NCI-H2227 treated with DMSO at 0.1 percent for 48 hours (cell line): ENCODE measurements at places on chromosomes 2 and 18.

DNA sequence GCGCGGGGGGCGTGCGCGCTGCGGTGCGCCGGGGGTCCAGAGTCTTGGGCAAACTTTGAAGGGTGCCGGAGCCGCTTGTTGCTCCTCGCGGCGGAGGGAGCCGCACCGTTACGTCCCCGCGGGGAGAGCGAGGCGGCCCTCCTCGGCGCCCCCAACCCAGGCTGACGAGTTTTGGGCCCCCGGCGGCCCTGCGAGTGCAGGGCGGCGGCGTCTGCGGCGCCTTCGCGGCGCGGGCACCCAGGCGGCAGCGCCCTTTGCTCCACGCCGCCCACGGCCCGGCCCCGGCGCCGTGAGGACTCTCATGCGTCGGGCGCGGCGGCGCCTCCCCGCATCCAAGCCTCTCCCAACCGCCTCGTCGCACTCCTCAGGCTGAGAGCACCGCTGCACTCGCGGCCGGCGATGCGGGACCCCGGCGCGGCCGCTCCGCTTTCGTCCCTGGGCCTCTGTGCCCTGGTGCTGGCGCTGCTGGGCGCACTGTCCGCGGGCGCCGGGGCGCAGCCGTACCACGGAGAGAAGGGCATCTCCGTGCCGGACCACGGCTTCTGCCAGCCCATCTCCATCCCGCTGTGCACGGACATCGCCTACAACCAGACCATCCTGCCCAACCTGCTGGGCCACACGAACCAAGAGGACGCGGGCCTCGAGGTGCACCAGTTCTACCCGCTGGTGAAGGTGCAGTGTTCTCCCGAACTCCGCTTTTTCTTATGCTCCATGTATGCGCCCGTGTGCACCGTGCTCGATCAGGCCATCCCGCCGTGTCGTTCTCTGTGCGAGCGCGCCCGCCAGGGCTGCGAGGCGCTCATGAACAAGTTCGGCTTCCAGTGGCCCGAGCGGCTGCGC is 814 bp downstream of the FZD7 start:
- DNase-seq, result peak; percentile 38

DNA sequence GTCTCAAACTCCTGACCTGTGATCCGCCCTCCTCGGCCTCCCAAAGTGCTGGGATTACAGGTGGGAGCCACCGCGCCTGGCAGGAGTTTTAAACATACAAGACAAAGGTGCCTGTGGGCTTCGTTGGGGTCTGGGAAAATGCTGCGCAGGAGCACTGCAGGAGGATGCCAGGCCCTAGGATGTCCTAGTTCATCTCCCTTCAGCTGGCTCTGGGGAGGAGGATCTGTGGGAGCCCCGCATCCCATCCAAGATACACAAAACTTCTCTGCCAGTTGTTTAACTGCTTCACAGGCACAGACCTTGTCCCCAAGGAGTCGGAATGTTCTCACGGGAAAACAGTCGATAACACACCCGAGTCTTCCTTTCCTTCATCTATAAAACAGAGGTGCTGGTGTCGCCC is 89.1 kb downstream of the POLR1A start:
- no peak for DNase-seq

DNA sequence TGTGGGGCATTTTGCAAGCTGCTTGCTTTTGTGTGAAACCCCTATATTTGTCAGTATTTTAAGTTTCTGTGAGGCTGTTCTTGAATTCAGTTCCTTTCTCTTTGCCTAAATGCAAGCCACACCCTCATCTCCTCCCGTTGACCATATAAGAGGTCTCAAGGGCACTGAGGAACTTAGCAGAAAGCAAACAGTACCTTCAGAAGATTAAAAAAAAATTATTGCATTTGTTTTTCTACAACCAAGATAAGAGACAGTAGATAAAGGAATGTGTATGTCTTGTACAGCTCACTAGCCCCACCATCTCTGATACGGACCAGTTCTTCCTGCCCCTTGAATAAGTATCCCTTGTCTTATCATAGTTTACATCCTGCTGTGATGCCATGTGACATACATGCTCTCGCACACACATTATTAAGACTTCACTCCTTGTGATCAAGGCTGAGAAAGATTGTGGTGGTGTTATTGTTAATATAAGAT is 64.2 kb downstream of the NPAS2 start:
- no peak for DNase-seq

- DNase-seq, result no peak
Observed at GRCh38 chr2:230564805-230565779, 147.6 kb upstream of the CAB39 start.

GRCh38 chr2:119537792-119538191 is 6.5 kb upstream of the CFAP221 start:
- DNase-seq, result no peak

- DNase-seq, result no peak
Observed at GRCh38 chr2:95292623-95293260, 4.4 kb upstream of the KCNIP3 start.

DNA sequence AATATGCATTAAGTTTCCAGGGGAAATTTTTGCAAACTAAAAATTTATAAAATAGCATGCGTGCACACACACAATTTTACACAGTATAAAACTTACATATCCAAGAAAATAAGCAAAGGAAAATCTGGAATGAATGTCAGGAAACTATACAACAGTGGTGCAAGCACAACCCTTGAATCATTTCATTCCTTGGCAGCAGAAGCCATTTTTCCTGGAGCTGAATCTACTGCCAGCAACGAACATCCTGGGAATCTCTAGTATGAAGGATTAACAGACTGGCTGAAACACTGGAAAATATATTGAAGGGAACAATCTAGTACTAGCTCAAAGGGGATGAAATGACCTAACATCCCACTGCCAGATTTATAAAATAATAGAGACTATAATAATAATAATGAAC is 235.3 kb downstream of the DYM start:
- DNase-seq, result no peak

DNA sequence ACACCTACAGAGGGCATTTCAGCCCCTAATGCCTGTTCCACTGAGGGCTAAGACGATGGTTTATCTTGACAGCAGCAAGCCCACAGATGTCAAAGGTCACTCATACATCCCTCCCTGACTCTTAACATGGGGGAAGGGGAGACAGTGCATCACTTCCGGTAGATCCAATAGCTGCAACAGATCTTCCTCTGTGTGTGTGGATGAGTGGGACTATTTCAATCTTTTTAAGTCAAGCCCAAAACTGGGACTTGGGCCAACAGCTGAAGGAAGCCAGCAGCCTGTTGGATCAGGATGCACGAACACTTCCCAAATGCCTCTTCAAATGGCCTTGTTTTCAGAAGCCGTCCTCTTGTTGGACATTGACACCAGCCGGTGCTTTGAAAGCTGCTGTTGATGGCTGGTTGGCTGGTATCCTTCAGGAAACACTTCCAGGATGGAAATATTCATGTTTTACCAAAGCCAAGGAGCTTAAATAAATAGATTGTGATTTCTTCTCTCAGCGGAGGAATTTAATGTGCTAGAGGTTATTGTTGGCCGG is 59.2 kb downstream of the IL1R2 start:
- DNase-seq, result no peak

- no peak for DNase-seq
Observed at GRCh38 chr2:236525411-236525997, 44.1 kb upstream of the ACKR3 start.

DNA sequence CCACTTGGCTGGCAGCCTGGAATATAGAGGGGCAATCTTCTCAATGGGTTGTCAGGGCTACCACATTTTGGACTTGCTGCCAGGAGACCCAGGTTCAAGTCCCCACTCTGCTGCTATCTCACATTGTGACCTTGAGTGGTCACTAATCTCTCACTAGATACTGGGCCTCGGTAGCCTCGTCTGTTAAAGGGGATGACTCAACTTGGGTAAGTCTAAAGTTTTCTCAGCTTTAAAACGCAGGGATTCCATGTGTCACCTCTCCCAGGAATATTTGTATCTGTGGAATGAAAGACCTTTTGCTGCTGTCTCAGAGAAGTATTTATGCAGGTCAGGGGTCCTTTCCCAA is 86.3 kb downstream of the SEMA4F start:
- DNase-seq, result no peak

DNA sequence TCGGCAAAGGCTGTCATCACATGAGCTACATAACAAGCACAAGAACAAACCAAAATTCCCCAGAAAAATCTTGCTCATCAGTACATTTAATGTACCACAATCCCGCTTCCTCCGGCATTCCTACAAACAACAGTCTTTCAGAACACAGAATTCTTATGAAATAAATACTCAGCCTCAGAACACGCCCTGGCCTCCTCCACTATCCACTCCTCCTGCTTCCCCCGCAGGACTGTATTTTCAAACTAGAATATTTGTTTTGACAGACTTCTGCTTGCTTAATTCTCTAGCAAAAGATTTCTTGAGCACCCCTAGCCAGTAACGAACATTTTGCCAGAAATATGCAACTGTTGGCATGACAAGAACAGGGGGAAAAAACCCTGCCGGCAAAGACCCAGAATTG is 131.2 kb downstream of the THADA start:
- no peak for DNase-seq

GRCh38 chr18:79944746-79945117 is 6.7 kb downstream of the SLC66A2 start:
- DNase-seq, result no peak
